ENCODE measurements at places on chromosomes 12 and 14. TPM values are rescaled to one million over a fixed set of nuclear protein-coding genes. Genes with fewer than 3 reads are reported as not detected.

TEX52 gene
- total RNA-seq: not detected

RNASE7 gene
- total RNA-seq: not detected

DNA sequence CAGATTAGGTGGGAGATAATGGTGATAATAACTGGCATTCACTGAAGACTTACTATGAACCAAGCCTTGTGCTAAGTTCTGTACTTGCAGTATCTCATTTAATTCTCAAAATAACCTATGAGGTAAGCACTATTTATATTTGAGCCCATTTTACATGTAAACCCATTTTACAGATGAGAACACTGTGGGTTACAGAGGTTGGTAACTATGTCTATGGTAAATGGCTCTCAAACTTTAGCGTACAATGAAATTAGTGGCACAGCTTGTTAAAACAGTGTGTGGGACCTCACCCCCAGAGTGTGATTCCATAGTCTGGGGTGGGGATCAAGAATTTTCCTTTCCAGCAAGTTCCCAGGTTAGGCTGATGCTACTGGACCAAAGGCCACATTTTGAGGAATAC lies 22.2 kb upstream of the JPH4 start:
- H3K27ac ChIP-seq: no peak overlapping the region
- no peaks in the 10 kb centered on the region for H3K4me1 ChIP-seq
- H3K27me3 ChIP-seq: peaks cover 3% of the 10 kb centered on the region

- H3K4me3 ChIP-seq: no peak overlapping the region
- H3K36me3 ChIP-seq: no peaks in the 10 kb centered on the region
- H3K27me3 ChIP-seq: no peaks in the 10 kb centered on the region
- no peak for DNase-seq
- no peak overlapping the region for H3K27ac ChIP-seq
- peaks cover 8% of the 10 kb centered on the region for H3K4me1 ChIP-seq
Observed at GRCh38 chr14:80930836-80931389, 10.6 kb downstream of the CEP128 start.

- H3K4me3 ChIP-seq: no peak overlapping the region
- H3K27me3 ChIP-seq: no peaks in the 10 kb centered on the region
- 0 out of 2 replicates have a peak overlapping the region, but pooled peaks have one; percentile 34 for H3K27ac ChIP-seq
- peaks cover 34% of the 10 kb centered on the region for H3K4me1 ChIP-seq
Observed at GRCh38 chr12:124111006-124111405, 138.0 kb downstream of the ZNF664 start.

GRCh38 chr14:97945631-97946030 lies 1148.4 kb downstream of the VRK1 start:
- no peaks in the 10 kb centered on the region for H3K27me3 ChIP-seq
- H3K36me3 ChIP-seq: no peaks in the 10 kb centered on the region
- peaks cover 22% of the 10 kb centered on the region for H3K4me1 ChIP-seq
- H3K4me3 ChIP-seq: no peak overlapping the region
- no peak for DNase-seq

DNA sequence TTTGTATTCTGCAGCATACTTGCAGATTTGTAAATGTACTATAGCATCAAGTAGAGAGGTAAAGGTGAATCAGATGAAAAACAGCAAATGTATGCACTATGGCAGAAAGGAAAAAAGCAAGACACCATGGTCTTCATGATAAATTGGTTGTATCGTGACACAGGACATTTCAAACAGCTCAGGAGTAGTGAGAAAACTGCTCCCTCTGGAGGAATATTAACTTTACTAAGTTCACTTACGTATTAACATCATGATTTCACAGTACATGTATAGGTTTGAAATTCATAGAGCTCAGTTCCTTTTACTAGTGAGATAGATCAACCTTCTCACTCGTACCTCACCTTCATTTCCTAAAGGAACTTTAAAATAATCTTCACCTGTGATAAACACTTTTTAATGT lies 6.5 kb downstream of the MBIP start:
- H3K4me3 ChIP-seq: no peak overlapping the region
- H3K27ac ChIP-seq: no peak overlapping the region
- H3K27me3 ChIP-seq: no peaks in the 10 kb centered on the region
- peaks cover 34% of the 10 kb centered on the region for H3K36me3 ChIP-seq
- no peak for DNase-seq

- peaks cover 3% of the 10 kb centered on the region for H3K27me3 ChIP-seq
- DNase-seq: no peak
- no peaks in the 10 kb centered on the region for H3K4me1 ChIP-seq
- H3K4me3 ChIP-seq: no peak overlapping the region
- no peak overlapping the region for H3K27ac ChIP-seq
Observed at GRCh38 chr14:101546706-101547105, 14.6 kb upstream of the DIO3 start.

- no peak for DNase-seq
- H3K4me3 ChIP-seq: no peak overlapping the region
- peaks cover 5% of the 10 kb centered on the region for H3K4me1 ChIP-seq
- H3K36me3 ChIP-seq: no peaks in the 10 kb centered on the region
- H3K27ac ChIP-seq: no peak overlapping the region
Observed at GRCh38 chr12:70317781-70318180, 48.3 kb upstream of the KCNMB4 start.

DNA sequence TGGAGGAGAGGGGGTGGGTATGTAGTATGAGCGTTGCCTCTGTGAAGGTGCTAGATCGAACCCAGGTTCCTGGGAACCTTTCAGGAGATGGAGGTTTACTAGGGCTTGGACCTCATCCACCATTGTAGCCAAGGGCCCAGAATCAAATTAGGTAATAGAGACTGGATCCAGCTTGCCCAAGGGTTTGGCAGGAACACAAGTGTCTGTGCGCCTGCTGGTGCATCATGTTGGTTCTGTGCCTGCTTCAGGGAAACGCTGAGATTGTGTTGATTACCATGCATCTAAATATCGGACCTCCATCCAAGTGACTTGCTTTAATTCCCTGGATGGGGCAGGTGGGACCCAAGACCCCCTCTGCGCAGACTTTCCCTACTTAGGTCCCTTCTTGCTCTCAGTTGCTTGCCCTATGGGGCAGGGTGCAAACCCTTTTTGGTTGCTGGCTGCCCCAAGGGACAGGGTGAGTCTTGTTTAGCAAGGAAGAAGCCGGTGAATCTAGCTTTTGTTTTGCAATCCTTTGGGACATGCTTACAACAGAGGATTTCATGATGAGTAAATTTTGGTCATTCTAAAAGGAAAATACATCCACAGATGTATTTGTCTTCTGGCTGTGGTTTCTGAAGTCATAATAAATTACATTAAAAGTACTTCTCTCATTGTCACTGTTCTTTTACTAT lies 189.8 kb upstream of the PRICKLE1 start:
- H3K4me3 ChIP-seq: no peak overlapping the region
- DNase-seq: no peak
- H3K27ac ChIP-seq: no peak overlapping the region
- no peaks in the 10 kb centered on the region for H3K27me3 ChIP-seq
- no peaks in the 10 kb centered on the region for H3K36me3 ChIP-seq

DNA sequence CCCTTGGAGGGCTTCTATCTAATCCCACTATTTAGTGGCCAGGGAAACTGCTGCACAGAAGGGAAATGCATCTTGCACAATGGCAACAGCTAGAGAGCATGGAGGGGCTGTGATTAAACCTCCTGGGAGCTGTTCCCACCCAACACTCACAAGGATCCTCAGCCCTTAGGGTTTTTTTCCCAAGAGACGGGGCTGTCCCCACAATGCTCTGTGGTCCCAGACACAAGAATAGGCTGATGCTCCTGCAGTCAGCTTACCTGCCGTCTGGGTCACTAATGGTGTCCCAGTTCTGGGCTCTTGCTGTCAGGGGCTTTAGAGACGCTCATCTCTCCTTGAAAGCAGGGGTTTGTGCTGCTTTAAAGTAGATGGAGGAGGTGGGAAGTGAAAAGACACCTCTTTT lies 4.6 kb downstream of the SERPINA1 start:
- 0 out of 2 replicates have a peak, but pooled peaks cover 3% of the 10 kb centered on the region for H3K27me3 ChIP-seq
- DNase-seq: no peak
- no peak overlapping the region for H3K4me3 ChIP-seq

DNA sequence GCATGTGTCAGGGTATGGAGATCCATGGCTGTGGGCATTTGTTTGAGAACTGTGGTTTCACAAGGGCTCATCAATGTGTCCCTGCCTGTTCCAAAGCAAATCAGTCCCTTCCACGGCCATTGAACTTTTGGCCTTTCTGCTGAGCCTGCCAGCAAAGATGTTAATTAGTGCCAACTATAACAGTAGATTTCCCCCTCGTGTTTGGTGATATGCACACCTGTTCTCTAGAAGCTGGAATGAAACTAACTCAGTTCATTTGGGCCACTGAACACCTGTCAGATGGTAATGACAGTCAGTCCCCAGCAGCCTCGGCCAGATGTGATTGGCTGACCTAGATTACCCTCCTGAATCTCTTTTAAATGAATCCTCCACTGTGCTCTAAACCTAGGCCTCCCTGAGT lies 43.2 kb downstream of the IRAK3 start:
- no peak overlapping the region for H3K27ac ChIP-seq
- H3K4me1 ChIP-seq: peaks cover 14% of the 10 kb centered on the region
- DNase-seq: no peak
- peaks cover 6% of the 10 kb centered on the region for H3K27me3 ChIP-seq
- no peaks in the 10 kb centered on the region for H3K36me3 ChIP-seq

KRT75 gene
- not detected for total RNA-seq

GRCh38 chr12:53756300-53757100 lies 4.7 kb upstream of the CISTR start:
- H3K27ac ChIP-seq: no peak overlapping the region
- DNase-seq: no peak
- no peaks in the 10 kb centered on the region for H3K36me3 ChIP-seq
- peaks cover 9% of the 10 kb centered on the region for H3K27me3 ChIP-seq
- H3K4me3 ChIP-seq: peak overlapping the region; percentile 65
- H3K4me1 ChIP-seq: peaks cover 2% of the 10 kb centered on the region

DNA sequence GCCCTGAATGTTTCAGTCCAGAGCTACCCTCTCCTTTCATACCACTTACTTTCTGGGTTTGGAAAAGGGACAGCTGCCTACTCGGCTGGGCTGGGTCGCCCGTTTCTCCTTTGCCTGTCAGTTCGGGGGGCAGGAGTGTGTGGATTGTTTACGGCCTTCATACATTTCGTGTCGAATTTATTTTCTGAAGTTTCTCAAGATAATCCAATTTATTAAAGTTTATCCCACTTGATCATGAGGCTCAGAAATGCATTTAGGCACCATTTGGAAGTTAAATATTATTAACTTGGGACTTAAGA lies 608 bp downstream of the ZNF410 start:
- H3K27ac ChIP-seq: peak overlapping the region; percentile 63
- peaks cover 7% of the 10 kb centered on the region for H3K36me3 ChIP-seq
- H3K4me3 ChIP-seq: peak overlapping the region; percentile 88
- peaks cover 20% of the 10 kb centered on the region for H3K4me1 ChIP-seq
- H3K27me3 ChIP-seq: no peaks in the 10 kb centered on the region

AVPR1A gene
- 0.24 TPM for total RNA-seq

- peak overlapping the region; percentile 86 for H3K27ac ChIP-seq
- no peaks in the 10 kb centered on the region for H3K27me3 ChIP-seq
- no peak overlapping the region for H3K4me3 ChIP-seq
- H3K36me3 ChIP-seq: peaks cover 60% of the 10 kb centered on the region
Observed at GRCh38 chr12:53481939-53482586, 17.2 kb downstream of the MAP3K12 start.

- H3K36me3 ChIP-seq: no peaks in the 10 kb centered on the region
- no peak for DNase-seq
- H3K27me3 ChIP-seq: peaks cover 10% of the 10 kb centered on the region
- no peak overlapping the region for H3K27ac ChIP-seq
- H3K4me3 ChIP-seq: peak overlapping the region; percentile 60
Observed at GRCh38 chr14:61567838-61568571, 127.3 kb upstream of the HIF1A start.

TIGAR gene
- total RNA-seq: 18.0 TPM

DNA sequence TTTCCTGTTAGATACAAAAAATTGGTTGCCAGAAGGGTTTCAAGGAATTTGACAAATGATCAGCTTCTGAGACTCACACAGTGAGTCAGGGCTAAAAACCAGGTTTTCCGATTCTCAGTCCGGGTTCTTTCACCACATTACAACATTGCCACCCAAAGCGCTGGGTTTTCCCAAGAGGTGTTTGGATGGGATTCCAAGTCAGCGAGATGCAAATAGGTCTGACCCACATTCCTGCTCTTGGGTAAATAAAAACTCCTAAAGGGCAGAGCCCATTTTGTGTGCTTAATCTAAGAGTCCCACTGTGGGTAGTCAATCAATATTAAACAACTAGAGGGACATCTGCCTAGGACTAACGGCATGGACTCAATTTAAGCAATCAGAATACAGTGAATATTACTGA lies 5.4 kb upstream of the RIC8B start:
- H3K36me3 ChIP-seq: no peaks in the 10 kb centered on the region
- peak; percentile 51 for DNase-seq
- peak overlapping the region; percentile 94 for H3K27ac ChIP-seq
- H3K27me3 ChIP-seq: no peaks in the 10 kb centered on the region
- H3K4me3 ChIP-seq: peak overlapping the region; percentile 60
- H3K4me1 ChIP-seq: peaks cover 71% of the 10 kb centered on the region

GOLGA5 gene
- 23.8 TPM for total RNA-seq

DNA sequence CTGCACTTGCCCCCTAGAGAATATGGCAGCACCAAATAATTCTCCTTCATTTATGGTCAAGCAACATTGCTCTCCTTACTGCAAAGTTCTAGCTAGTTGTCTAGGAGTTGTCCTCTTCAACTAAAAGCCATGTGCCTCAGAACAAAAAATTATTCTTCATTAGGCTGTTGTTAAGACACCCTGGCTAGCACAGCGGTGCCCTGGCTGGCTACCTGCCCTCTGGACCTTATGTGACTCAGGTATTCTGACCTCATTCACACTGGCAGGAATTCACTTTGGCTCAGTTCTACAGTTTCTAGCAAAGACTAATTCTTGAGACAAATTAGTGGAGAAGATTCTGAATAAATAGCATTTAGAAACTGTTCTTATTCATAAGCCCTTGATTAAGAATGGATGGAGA lies 224.4 kb upstream of the KRR1 start:
- no peak for DNase-seq
- H3K36me3 ChIP-seq: no peaks in the 10 kb centered on the region
- H3K27me3 ChIP-seq: no peaks in the 10 kb centered on the region
- no peaks in the 10 kb centered on the region for H3K4me1 ChIP-seq

- DNase-seq: no peak
- peaks cover 83% of the 10 kb centered on the region for H3K36me3 ChIP-seq
Observed at GRCh38 chr14:21227150-21227549, 42.1 kb downstream of the HNRNPC start.

TAS2R9 gene
- not detected for total RNA-seq

GRCh38 chr12:26282339-26282940 lies 87.1 kb downstream of the SSPN start:
- no peak for DNase-seq
- H3K4me1 ChIP-seq: peaks cover 9% of the 10 kb centered on the region
- H3K27me3 ChIP-seq: no peaks in the 10 kb centered on the region
